Activated CD8-positive, alpha-beta memory T cell treated with anti-CD3 and anti-CD28 coated beads for 4 hours (primary cell): ENCODE measurements at places on chromosomes 7 and 10.

GRCh38 chr7:7352845-7353244 lies 170.5 kb downstream of the C1GALT1 start:
- no peak for DNase-seq

DNA sequence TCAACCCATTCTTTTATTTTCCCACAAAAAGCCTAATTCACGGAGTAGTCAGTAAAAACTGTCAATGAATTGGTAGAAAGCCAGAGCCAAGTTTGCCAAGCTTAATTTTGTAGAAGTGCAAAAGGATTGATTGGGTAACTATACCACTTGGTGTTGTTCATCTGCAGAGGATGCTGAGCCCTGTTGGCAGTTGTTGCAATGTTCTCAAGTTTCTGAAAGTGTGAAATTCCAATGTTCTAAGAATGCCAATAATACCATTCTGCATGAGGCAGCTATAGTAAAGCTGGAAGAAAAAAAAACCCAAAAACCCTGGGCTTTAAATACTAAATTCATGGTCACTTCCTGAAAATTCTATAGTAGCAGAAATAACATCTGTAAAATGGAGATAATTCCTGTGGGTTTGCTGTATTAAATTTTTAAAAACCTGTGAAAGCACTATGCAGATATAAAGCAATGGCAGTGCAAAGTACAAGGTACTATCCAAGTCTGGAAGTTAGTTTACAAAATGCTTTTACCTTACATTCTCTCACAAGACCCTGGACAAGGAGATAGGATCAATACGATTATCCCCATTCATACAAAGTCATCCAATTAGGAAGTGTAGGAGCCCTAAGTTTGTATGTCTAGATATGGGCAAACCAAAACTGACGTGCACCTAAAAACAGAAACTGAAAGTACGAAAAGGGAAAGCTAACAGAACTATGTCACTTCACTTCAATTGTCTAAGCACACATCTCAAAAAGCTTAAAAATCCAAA lies 6.0 kb upstream of the PON1 start:
- DNase-seq = no peak

GRCh38 chr7:99209781-99210180 lies 1.9 kb upstream of the KPNA7 start:
- no peak for DNase-seq

GRCh38 chr7:112193915-112194502 lies 12.2 kb downstream of the DOCK4 start:
- DNase-seq = no peak

- no peak for DNase-seq
Observed at GRCh38 chr10:35132727-35133126, 6.1 kb downstream of the CREM start.

- no peak for DNase-seq
Observed at GRCh38 chr10:132184816-132185593, 1.7 kb upstream of the DPYSL4 start.

DNA sequence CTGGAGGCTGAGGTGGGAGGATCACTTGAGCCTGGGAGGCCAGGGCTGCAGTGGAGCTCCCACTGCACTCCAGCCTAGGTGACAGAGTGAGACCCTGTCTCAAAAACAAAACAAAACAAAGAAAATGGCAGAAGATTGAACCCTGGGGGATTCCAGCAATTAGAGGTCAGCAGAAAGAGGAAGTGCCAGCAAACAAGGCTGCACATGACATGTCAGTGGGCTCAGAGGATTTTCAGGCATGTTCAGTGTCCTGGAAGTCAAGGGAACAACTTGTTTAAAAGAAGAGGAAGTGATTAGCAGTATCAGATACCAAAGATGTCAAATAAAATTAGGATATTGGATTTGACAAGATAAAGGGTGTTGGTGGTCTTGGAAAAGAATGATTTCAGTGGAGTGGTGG lies 32.3 kb downstream of the RAB18 start:
- DNase-seq = no peak

- no peak for DNase-seq
Observed at GRCh38 chr10:34121781-34122622, 693.1 kb downstream of the PARD3 start.

DNA sequence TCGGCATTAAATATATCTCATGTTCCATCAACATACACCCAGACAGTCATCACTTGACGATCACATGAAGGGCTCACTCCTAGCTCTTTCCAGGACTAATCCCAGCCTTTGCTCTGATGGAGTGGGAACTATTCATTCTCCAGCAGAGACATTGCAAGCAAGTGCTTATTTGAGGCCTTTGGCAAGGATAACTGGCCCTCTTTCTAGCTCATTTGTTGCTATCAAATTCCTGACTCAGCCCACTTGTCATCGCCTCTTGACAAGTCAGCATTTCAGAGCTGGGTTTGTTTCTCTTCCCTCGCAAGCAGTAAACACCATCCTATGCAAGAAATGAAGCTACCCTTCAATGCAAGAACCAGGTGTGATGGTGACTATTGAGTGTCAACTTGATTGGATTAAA lies 1165.7 kb upstream of the AUTS2 start:
- DNase-seq = no peak

DNA sequence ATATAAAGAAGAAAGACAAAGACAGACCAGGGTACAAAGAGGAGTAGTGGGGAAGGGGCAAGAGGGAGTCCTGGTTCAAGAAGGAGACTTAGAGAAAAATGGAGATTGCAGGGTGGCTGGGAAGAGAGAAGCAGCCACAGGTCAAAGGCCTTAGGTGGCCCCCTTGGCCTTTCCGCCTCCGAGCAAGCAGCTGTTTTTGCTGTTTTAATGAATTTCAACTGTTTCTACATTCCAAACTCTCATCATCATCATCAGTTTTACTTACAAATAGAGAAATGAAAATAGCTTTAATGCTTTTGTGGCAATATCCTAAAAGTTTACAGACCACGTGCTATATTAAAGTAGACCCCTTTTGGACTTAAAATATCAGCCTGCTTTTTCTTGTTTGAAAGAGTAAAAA lies 399.7 kb downstream of the EXOC4 start:
- DNase-seq = no peak

DNA sequence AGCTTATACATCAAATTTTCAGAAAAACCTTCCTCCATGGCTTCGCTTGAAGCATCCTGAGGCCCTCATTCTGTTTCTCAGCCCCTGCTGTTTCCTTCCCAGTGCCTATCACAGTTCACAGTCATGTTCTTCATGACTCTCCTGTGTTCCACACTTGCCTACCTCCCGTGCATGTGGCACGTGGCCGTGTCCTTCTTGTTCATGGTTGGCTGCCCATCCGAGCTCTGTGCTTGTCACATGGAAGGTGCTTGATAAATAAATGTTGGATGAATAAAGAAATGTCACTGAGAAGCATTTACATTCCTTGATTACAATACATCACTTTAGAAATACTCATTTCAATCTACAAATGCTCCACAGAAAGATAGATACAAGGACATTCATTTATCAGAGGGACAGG lies 23.7 kb upstream of the EGFR start:
- no peak for DNase-seq

DNA sequence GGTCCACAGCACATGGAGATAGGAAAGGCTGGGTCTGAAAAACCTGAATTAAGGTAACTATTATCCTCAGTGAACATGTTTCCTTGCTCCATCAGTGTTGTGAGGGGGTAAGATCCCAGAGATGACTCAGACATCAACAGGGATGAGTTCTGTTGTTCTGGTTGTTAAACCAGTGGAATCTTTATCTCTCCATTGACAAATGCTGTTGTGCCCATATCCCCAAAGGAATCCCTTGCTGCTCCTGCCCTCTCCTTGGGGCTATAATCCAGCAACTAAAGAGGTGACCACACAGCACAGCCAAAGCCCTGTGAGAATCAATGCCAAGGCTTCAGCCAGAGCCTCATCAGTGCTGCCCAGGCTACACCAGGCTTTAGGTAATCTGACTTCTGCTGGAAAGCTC lies 113.4 kb downstream of the JAZF1 start:
- DNase-seq = no peak

- no peak for DNase-seq
Observed at GRCh38 chr10:28983799-28984198, 305.1 kb upstream of the LYZL1 start.

- DNase-seq = no peak
Observed at GRCh38 chr10:132988988-132989387, 46.6 kb upstream of the CFAP46 start.

DNA sequence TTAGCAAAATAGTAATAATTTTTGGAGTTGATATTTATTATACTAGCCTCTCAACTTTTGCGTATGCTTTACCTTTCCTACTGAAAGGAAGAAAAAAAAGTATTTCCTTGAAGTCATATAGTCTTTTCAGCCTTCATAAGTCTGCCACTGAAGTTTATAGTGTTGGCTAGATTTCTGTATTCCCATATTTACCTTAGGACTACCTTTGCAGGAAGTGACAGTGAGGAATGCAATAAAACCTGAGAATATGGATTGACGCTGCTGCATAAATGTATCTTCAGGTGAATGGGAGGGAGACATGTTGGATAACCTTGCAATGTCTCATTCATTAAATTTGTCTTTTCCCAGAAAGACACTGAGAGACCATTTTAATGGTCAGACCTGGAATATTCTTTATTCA lies 6.6 kb upstream of the LRRTM3 start:
- no peak for DNase-seq

GRCh38 chr10:132468216-132468615 lies 69.4 kb upstream of the INPP5A start:
- no peak for DNase-seq

DNA sequence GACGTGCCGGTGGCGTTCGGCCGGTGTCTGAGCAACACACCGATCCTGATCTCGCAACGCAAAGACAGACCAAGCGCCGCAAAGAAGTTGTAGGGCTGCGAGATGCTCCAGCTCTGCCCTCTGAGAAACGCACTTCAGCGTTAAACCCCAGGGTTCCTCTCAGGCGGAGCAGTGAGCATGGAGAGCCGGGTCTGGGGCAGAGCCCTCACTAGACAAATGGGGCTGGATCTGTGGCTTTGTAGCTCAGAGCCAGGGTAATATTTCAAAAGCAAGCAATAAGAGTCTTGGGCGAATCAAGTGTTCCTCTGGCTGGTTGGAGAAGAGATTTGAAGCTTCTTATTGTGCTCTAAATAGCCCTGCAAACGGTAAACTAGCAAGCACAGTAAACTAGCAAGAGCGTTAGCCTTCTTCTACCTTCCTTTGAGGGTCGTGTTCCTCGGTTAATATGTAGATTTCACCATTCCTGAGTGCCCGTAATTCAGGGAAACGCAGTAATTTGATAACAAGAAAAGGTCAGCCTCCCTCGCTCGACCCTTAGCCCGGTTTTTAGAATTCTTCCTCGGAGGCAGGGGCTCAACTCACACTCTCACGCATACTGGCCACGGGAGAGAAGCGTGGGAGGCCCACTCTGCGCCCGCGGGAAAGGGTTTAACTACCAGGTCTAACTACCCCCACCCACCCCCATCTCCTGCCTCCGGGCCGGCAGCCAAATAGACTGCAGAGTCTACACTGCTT lies 6.7 kb downstream of the SKAP2 start:
- DNase-seq = no peak

GRCh38 chr7:34138483-34138882 lies 233.1 kb downstream of the BMPER start:
- no peak for DNase-seq

DNA sequence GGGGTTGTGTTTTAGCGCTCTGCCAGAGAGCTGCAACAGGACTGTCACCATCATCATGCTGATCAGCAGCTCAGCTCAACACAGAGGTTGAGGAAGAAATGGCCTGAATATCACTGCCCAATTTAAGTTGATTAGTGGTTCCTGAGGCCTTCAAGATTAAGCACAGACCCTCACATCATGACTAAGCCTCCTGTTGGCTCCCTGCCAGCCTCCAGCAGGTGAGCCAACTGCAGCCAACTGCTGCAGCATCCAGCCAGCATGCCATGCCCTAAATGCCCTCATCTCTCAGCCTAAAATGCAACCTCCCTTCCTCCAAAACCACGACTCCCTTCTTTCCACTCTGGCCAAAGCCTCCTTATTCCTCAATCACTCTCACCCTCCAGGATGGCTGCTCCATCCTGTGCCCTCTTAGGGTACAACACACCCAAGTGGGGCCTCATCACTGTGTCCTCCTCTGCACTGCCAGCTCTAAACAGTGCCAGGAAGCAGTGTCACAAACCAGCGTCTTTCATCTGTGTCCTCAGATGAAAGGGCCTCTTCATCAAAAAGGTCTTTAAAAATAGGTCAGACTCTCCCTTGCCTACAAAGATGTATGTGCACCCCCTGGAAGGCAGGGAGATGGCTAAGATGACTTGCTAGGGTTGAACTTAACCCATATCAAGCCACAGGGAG lies 259.3 kb downstream of the ZEB1 start:
- no peak for DNase-seq

- DNase-seq = no peak
Observed at GRCh38 chr7:66626331-66626934, 2.2 kb upstream of the KCTD7 start.

GRCh38 chr10:102327002-102327401 lies 68.5 kb upstream of the NFKB2 start:
- no peak for DNase-seq

DNA sequence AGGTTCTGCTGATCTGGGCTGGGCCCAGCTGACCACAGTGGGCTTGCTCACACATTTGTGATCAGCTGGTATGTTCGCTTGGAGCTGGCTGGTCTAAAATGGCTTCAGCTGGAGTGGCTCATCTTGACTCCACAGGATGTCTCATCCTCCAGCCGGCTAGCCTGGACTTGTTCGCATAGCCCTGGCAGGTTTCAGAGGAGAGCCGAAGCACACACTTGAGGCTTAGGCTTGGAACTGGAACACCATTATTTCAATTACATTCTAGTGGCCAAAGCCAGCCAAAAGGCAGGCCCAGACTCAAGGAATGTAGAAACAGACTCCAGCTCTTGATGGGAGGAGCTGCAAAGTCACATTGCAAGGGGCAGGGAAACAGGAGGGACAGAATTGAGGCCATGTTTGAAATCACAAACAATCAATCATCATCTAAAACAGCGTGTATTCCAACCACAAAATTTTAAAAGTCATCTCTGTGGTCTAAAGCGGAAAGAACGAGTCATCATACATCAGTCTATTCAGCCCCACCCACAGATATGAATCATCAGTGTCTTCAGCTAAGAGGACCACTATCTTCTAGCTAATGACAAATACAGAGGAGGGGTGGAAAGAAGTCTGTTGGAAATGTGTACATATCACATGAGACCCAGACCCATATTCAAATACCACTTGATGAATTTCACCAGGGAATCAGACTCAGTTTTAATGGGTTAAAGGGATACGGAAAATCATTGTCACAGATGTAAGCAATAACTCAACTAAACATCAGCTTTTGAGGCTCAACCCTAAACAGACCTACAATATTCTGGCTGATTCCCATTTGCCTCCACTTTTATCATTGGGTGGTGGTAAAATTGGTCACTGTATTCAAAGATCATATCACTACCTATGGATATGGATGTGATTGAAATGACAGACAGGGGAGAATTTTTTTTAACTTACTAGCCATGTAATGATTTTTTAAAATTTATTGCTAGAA lies 139.0 kb upstream of the MKLN1 start:
- DNase-seq = peak; percentile 32

DNA sequence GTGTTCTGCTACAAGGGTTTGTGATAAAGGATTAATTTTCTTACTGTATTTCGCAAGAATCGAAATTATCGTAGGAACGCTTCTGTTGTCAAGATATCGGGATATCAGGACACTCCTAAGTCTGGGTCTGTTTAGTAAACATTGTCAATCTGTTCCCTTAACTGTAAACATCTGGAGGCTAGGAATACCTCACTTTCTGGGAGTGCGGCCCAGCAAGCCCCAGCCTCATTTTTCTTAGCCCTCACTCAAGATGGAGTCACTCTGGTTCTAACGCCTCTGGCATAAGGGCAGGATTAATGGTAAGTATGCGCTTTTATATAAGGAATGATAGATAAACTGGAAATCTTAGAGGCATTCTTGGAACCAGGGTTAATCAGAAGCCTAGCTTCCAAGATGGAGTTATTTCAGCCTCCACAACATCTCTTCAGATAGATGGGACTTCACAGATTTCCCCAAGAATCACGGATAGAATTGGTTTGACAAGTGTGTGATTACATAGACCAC lies 30.1 kb upstream of the CCL24 start:
- no peak for DNase-seq
